ENCODE measurements at places on chromosomes 6 and 20.
A peak's percentile ranks its signal among the peaks of the same experiment; 100 is the strongest.

GRCh38 chr6:93821953-93822352 is 402.6 kb upstream of the EPHA7 start:
- no peak for DNase-seq

GRCh38 chr6:148263010-148263409 is 79.6 kb upstream of the SASH1 start:
- DNase-seq: no peak

- DNase-seq: no peak
Measured at GRCh38 chr6:10201606-10202510, 213.0 kb downstream of the TFAP2A start.

- no peak for DNase-seq
Measured at GRCh38 chr6:8628063-8628462, 192.7 kb upstream of the SLC35B3 start.

GRCh38 chr6:63912887-63913286 is 277.3 kb downstream of the PHF3 start:
- DNase-seq: no peak

GRCh38 chr6:15754035-15754705 is 91.3 kb upstream of the DTNBP1 start:
- DNase-seq: no peak

DNA sequence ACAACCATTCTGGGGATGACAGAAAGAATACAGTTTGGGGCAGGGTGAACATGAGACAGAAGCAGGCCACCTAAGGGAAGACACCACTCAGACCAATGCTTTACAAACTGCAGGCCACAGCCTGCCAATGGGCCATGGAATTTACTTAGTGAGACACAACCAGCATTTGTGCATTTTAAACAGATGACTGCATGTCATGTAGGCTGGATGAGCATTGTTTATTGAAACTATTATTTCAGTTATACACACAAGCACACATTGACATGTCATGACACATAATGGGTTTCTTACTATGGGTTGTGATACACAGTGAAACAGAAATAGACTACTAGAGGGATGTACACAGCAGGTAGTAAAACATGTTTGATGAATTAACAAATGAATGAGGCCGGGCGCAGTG is 8.0 kb downstream of the PGM3 start:
- no peak for DNase-seq

DNA sequence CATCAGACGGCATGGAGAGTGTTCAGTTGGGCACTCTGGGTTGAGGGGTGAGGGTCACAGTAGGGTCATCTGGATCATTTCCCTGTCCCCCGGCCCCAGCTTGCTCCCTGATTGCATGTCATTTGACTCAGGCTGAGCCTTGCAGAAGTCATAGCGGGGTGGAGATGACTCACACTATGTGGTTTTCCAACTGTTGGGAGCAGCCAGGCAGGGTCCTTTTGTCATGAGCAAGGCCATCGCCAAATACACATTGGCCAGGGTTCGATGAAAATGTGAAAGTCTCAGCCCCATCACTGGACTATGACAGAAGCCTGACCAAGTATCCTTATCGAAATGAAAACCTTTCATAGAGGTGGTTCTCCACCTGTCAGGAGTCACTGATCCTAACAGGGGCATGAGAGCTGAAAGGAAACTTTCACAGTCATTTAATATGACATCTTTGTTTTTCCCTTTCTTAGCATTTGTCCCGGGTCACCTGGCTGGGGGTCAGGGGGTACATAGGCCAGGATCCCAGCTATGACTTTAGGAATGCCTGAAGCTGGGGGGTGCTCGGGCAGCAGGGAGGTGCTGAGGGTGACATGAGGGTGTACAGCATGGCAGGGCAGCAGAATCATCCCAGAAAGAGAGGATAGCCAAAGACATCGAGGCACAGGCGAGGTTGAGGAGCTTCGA is 70.2 kb upstream of the CD93 start:
- peak; percentile 48 for DNase-seq

DNA sequence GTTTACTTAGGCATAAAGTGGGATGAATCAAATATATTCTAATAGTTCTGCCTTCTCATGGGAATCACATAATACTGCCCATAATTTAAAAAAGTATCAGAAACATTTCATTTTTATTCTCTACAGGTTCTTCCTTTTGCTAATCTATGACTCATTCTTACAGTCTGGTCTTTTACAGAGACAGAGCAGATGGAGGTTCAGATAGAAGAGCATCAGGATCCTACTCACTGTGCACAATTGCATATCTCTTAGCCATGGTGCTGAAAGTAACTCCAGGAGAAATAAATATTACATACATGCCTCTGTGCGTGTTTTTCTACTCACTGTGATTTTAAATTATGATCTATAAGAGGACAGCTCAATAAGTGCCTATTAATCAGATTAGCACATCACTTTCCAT is 16.3 kb upstream of the OR2B6 start:
- DNase-seq: no peak

DNA sequence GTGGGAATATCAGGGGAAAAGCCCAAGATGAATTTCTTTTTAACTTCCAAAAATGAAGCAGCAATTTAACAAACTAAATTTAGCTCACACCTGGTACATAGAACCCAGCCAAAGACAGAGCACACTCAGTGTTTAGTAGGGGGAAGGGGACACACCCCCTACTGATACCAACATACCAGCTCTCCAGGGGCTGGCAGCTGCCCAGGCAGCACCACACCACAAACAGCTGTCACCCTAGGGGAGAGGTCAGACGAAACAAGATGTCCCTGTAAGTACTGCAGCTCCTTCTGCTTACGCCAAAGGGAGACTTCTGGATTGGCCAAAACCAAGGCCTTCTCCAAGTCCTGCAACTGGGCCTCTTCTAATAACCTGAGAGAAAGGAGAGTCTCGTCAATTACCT is 26.0 kb downstream of the MDN1 start:
- no peak for DNase-seq

DNA sequence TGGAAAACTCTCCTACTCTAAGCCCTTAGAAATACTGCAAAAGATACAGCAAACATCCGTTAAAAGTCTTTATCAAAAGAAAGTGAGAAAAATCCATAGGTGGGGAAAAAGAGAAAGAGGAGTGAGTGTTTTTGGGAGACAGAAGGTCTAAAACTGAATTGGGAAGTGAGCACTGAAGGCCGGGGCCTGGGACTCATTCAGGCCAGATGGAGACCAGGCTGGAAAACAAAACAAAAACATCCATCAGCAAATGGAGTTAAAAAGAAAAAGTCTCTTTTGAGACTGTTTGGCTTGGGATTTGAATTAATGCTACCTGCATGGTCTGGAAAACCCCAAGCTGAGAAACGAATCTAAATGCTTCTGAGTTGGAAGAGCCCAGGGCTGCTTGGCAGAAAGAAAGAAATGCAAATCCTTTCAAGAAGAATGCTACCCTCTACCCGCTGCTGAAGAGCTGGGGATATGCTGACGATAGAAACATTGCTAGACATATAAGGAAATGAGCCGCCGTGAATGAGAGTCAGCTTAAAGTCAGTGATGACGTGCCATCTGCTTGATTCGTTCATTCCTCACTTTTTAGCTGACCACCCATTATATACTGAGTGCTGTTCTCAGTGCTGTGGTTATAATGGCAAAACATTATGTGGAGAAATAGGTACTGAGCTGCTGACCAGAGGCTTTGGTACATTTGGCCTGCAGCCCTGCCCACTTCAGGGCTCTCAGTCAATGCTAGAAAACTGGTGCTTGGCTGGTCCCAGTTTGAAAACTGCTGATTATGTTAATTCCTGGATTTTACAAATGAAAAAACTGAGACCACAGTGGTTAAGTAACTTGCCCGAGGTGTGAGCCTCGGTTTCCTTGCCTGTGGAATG is 28.0 kb upstream of the TULP4 start:
- DNase-seq: no peak

GRCh38 chr6:35716798-35717197 is 20.0 kb upstream of the ARMC12 start:
- no peak for DNase-seq

DNA sequence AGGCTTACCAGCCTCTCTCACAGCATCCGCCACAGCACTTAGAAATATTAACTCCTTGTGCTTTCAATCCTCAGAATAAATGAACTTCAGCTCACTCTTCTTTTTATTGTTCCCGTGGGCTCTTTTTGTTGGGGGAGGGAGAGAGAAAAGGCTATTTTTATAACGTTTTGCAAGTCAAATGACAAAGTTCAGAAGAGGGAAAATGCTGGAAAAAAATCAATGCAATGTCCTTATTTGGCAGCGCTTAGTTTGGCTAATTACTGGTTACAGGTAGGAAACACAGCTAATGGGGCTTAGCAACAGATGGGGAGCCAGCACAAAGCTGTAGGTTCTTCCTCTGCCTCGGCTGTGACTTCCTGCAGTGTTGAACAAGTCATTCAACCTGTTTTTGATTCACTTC is 1067.0 kb upstream of the MAP3K7 start:
- no peak for DNase-seq

DNA sequence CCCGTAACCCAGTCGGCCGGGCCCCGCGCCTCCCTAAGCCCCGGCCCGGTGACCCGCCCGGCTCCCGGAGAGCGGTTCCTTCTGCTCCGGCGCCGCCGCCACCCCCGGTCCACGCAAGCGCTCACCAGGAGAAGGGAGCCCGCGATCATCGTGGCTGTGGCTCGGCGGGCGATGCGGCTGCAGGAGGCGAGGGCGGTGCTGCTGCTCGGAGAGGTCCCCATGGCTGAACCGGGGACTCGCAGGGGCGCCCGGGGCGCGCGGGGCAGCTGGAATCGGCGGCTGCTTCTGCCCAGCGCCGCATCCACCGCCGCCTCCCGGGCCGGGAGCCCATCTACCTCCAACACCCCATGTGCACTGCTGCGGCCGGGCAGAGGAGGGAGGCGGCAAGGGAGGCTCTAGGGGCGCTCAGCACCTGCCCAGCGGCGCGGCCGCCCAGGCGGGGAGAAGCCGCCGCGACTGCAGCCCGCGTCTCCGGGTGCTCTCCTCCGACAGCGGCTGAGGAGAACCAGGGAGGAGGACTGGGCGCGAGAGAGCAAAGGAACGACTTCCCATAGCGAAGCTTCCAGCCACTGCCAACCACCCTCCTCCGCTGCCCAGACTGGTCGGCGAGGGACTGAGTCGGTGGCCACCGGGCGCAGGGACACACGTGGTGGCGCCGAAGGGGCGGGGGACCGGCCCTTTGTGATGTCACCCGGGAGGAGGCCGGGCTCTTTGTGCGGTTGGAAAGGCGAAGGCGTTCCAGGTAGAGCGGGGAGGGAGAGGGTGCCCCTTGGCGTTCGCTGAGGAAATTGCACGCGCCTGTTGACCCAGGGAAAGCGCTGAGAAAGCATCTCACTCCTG is at the start of gene TNFRSF21:
Gene TNFRSF21 (minus strand): TSS at position 615 of the 840 bp plus-strand sequence. CDS start 394 bp downstream, at position 221.
- DNase-seq: peak; percentile 82

- no peak for DNase-seq
Measured at GRCh38 chr6:136309729-136310311, 20.2 kb upstream of the BCLAF1 start.

DNA sequence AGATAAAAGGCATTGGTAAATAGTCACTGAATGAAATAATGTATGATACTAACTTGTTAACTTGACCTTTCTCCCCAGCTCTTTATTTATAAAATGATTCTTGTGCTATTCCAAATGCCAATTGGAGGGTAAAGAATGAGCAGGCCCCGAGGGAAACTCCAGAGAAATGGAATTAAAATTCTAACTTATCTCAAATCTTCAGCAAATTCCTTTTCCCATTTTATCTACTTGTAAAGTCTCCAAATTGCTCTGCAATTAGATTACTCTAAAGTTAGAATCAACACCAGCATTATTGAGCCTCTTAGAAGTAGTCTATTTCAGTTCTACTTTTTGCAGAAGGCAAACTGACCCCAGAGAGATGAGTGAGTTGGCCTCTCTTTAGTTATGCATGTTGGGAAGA is 165.9 kb upstream of the PREP start:
- no peak for DNase-seq

DNA sequence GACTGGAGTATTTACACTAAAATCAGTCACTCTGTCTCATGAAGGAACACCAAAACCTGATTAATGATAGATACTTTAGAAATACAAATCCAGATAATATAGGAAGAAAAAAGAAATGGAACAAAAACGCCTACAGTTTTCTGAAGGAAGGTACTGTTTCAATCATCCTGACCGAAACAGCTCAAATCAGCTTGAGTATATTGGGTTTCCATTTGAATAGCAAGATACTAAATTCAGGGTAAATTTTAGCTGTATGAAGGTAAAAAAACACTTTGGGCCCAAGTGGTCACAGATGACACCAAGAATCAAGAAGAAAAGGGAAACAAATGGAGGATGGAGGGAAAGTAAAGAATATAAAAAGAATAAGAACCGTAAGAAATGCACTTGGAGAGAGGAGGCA is 6.9 kb downstream of the ZSCAN23 start:
- no peak for DNase-seq

DNA sequence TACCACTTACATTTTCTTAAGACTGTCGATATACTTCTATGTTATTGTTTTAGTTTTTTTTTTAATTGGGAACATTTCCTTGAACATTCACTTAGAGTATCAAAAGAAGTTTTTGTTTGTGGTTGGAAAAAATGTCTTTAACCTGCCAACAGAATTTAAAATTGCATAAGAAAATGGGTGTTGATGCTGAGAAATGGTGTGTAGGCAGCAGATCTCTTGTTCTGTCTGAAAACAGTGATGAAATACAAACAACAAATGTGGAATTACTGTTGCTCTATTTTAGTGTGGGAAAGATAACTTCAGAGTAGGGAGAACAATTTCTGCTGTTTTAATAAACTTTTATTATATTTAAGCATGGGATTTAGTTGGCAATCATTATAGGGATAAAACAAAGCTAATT is 293.5 kb downstream of the CDKAL1 start:
- DNase-seq: no peak

GRCh38 chr6:13573669-13574110 is 711 bp upstream of the SIRT5 start:
- no peak for DNase-seq

GRCh38 chr20:10662151-10662550 is 11.6 kb downstream of the JAG1 start:
- DNase-seq: no peak

- no peak for DNase-seq
Measured at GRCh38 chr6:54899986-54900385, 53.4 kb downstream of the FAM83B start.

- no peak for DNase-seq
Measured at GRCh38 chr6:42165016-42165415, 8.1 kb upstream of the GUCA1A start.

GRCh38 chr6:112296122-112296521 is 41.8 kb upstream of the LAMA4 start:
- no peak for DNase-seq

GRCh38 chr6:46116289-46116688 is 13.5 kb upstream of the ENPP4 start:
- DNase-seq: no peak

- DNase-seq: no peak
Measured at GRCh38 chr6:137717074-137718073, 149.7 kb upstream of the TNFAIP3 start.

Measured in GDM1 (cell line).